NCI-H2171 (cell line): ENCODE measurements at places on chromosomes 5 and 9.
A peak's percentile ranks its signal among the peaks of the same experiment; 100 is the strongest.

- no peak for DNase-seq
Observed at GRCh38 chr9:88923092-88923491, 68.2 kb upstream of the S1PR3 start.

- no peak for DNase-seq
Observed at GRCh38 chr9:88106492-88106891, 31.8 kb downstream of the SPATA31C2 start.

DNA sequence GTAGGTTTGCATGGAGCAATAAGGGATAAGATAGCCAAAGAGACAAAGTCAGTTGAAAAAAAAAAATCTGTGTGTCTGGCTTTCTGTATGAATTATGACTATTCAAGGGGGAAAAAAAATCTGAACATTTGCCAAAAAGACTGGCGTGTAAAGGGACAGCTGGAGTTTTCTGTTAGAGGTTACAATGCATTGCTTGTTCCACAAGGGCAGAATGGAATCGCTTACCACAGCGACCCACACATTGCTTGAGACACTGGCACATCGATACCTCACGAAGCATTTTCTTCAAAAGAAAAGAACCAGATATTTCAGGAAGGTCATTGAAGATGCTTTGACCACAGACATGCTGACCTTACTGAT is 327.8 kb downstream of the TMEM167A start:
- no peak for DNase-seq

- DNase-seq = peak; percentile 56
Observed at GRCh38 chr9:11199335-11199734, 586.5 kb upstream of the PTPRD start.

- no peak for DNase-seq
Observed at GRCh38 chr9:37325778-37326177, 96.7 kb upstream of the GRHPR start.

DNA sequence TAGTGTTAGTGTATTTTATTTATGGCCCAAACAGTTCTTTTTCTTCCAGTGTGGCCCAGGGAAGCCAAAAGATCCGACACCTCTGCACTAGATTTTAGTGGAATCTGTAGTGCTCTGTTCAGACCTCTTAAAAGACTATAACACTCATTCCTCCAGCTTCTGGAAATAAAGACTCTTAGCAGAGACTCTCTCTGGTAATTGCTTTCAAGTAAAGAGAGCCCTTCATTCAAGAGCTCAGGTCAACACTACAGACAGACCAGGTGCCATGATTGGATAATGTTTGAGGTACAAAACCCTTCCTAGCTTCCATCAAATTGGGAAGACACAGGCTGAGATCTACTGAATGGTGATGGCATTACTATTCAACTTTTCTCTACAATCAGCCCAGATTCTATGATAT is 255.8 kb downstream of the PRDM9 start:
- DNase-seq = no peak

DNA sequence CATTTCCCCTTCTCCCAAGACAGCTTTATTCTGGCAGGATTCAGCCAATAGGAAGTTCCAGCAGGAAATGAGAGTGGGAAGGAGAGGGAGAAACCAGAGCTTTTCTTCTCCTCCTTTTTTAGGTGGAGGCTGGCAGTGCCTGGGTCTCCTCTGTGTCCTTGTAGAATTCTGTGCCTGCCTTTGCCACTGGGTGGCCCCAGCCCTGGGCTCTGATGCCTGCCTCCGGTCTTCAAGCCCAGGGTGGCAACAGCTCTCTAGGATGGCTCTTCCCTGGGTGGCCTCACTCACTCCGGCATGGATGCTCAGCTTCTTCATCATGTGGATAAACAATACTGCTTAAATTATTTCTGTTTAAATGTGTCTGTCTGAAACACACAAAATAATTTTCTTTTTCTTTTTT is 694.8 kb downstream of the SEMA5A start:
- DNase-seq = no peak

DNA sequence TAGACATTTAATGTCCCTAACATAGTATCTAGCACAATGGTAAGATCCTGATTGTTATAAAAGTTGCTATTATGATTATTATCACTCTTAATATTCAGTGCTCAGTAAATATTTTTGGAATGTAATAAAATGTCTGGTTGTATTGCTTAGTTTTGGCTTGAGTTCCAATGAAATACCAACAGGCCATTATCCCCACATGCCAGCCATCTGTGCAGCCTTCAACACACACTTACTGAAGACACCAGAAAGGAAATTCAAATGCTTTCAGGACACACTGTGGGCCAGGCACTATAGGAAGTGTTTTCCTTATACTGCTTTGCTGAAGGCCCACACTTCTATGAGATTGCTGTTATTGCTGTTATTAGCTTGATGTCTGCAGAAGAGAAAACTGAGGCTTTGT is 157.5 kb downstream of the TRIM32 start:
- no peak for DNase-seq

DNA sequence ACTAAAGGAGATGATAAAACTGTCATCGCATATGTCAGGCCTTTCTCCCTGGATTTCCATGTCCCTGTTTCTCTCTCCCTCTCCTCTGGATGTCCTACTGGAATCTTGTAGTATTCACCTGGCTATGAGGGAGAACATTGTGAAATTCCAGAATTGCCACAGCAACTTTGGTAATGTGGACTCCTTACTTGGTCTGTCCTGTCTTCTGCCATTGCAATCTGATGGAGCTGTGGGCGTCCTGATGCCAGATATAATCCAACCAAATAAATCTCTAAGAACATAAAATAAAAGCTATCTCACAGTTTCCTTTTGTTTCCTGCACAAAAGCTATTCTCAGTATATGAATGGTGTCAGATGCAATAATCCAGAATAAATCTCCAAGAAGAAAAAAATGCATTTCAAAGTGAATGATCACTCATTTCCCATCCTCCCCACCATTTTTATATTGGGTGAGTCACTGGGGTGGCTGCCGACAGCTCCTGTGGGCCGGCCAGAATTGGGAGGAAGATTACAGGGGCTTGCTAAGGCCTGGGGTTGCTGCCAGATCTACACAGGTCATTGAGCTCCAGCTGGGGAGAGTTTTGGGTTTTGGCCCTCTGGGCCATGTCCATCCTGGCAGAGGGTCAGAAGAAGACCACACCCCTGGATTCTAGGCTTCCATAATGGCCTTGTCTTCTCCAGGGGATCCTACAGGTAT is 160.7 kb upstream of the PITX1 start:
- DNase-seq = no peak

DNA sequence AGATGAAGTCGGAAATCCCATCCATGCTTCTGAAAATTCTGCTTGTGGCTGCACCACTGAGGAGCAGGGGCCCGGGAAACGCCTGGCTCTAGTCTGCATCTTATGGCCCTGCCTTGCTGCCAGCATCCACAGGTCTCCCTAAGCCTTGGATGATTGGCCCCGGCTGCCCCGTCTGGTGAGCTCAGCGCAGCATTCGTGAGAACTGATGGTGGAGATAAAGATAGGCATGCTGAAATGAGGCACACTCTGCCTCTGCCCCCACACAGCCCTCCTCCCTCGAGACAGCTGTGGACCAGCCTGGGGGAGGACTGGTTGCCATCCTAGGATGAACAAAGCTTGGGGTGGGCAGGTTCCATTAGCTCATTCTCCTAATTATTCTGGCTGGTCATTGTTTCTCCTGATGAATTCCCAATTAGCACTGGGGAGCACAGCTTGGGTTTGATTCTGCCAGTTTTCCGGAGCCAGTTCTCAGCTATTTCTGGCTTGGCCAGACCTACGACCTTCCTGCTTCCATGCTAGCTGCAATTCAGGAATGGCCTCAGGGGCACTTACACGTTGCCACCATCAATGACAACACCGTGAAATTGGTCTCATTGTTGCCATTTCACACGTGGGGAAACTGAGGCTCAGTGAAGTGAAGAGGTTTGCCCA is 62.8 kb upstream of the CPEB4 start:
- DNase-seq = no peak

DNA sequence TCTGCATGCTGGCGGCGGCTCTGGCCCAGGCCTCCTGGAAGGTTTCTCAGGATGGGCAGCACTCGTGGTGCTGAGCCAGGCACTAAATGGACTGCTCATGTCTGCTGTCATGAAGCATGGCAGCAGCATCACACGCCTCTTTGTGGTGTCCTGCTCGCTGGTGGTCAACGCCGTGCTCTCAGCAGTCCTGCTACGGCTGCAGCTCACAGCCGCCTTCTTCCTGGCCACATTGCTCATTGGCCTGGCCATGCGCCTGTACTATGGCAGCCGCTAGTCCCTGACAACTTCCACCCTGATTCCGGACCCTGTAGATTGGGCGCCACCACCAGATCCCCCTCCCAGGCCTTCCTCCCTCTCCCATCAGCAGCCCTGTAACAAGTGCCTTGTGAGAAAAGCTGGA is 3.2 kb downstream of the SLC35A4 start:
- no peak for DNase-seq

- no peak for DNase-seq
Observed at GRCh38 chr5:73981704-73982103, 355.7 kb downstream of the ARHGEF28 start.

DNA sequence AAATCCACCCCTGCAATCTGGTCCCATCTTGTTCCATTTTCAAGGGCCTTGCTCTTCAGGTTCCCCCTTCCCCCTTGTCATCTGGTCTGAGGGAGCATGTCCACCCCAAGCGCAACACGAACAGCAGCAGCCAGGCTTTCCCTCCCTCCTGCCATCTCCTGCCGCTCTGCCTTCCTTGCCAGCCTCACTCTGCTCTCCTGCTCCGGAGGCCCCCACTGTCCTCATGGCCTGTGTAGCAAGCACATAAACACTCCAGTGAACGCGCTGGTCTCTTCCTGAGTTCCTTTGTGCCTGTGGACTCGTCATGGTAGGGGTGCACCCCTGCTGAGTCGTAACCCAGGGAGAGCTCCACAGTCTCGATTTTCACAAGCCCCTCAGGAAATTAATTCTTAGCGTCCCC is 29.9 kb downstream of the TENT4A start:
- no peak for DNase-seq

GRCh38 chr9:26656003-26656870 is 236.4 kb downstream of the CAAP1 start:
- DNase-seq = no peak

- no peak for DNase-seq
Observed at GRCh38 chr5:15441433-15442192, 58.4 kb upstream of the FBXL7 start.

- DNase-seq = no peak
Observed at GRCh38 chr9:35811381-35812024, 559 bp downstream of the SPAG8 start.

GRCh38 chr5:67199859-67200258 is 3.3 kb upstream of the CD180 start:
- no peak for DNase-seq

- DNase-seq = no peak
Observed at GRCh38 chr5:1162751-1163150, 38.6 kb upstream of the SLC6A19 start.

- DNase-seq = peak; percentile 8
Observed at GRCh38 chr9:82356871-82357270, 368.3 kb downstream of the SPATA31D1 start.

DNA sequence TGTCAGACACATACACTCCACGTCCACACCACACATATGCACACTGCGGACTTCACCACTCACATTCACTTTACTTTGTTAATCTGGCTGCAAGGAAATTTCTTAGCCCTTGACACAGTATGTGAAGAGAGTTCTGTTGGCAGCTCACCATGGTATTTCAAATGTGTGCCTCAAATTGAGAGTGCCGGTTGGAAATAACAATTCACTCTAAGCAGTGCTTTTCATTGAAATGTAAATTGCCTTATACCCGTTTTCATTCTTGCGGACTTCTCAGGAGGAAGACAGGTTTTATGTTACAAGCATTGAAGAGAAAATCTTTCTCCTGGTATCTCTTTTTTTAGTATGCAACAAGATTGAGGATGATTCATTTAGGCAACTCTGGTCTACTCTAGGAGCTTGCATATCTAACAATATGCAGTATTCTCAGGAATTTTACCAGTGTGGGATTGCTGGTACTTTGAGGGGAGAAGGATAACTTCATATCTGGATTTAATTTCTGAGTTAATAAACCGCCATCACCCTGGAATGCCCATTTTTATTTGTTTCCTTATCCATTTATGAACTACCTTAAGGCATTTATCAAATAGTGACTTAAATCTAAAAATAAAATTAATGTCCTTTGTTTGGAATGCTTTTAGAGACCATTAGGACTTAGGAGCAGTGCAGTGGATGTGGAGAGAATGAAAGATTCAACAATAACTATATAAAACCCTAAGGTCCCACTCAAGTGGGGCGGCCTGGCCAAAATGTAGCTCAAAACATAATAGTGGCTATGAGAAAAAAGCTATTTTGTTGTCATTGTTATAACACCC is 87.0 kb downstream of the IQGAP2 start:
- no peak for DNase-seq

GRCh38 chr5:152105085-152105484 is 180.4 kb upstream of the GLRA1 start:
- no peak for DNase-seq

DNA sequence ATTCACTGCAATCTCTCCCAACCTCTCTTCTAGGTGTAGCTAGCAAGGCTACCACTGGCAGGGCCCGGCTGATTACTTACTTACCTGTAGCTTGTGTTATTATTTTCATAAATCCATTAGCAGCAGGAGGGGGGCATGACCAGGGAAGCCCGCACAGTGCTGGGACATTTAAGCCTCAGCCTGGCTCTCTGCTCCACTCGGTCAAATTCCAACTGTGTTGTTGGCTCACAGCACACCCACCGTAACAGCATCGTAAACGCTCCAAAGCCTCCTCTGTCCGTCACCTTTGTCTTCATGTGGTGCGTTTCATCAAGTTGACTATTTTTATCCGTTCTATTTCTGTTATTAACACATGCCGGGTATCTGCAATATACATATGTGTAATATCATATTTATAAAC is 264.7 kb downstream of the NSG2 start:
- DNase-seq = no peak

DNA sequence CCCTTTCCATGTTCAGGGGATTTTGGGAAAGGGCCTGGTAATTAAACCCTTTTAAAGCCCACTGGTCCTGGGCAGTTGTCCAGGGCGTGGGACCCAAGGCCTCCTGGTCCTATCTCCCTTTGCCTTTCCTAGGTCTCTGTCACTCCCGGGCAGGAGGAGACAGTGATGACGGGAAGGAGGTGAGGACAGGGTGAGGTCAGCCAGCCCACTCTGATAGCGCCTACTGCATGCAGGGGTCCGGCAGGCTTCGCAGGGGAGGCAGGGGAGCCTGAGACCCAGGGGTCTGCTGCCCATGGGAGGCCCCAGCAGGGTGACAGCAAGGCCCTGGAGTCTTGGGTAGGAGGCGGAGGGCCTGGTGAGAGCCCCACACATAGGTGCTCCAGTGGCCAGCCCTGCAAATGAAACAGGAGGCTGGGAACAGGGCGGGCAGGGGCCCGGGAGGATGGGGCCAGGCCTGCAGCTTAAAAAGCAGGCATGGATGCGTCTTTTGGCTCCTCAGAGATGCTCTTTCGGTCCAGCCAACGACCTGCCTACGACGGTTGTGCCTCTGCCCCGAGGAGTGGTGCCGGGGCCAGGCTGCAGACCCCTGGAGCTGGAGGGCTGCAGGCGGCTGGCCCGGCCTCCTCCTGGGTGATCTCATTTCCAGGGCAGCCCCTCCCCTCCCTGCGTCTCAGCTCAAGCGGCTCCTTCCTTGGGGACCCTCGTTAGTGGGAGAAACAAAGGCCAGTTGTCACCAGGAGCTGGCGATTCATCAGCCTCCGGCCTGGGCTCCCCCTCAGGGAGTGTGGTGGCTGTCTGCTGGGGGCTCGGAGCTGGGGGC is 6.7 kb upstream of the RXRA start:
- DNase-seq = no peak

GRCh38 chr5:103237778-103238177 is 20.8 kb upstream of the MACIR start:
- no peak for DNase-seq
